ENCODE measurements at places on chromosomes 11 and 22.

DNA sequence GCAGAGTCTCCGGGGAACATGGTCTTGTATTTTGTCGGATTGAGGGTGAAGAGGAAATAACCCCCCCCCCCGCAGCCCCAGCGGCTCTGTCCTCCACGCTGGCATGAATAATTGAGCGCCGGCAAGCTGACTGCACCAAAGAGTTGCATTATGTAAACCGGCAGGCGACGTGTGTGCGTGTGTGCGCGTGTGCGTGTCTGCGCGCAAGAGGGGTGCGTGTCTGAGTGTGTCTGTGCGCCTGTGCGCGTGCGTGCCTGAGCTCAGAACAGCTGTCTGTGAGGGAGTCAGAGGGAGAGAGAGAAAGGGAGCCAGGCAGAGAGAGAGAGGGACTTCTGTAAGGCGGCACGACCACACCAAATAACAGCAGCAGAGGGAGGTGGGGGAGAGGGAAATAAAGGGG lies 94.4 kb downstream of the SCN3B start:
- DNase-seq, result peak; percentile 59

- DNase-seq, result no peak
Observed at GRCh38 chr11:10599388-10600175, 31.1 kb upstream of the LYVE1 start.

DNA sequence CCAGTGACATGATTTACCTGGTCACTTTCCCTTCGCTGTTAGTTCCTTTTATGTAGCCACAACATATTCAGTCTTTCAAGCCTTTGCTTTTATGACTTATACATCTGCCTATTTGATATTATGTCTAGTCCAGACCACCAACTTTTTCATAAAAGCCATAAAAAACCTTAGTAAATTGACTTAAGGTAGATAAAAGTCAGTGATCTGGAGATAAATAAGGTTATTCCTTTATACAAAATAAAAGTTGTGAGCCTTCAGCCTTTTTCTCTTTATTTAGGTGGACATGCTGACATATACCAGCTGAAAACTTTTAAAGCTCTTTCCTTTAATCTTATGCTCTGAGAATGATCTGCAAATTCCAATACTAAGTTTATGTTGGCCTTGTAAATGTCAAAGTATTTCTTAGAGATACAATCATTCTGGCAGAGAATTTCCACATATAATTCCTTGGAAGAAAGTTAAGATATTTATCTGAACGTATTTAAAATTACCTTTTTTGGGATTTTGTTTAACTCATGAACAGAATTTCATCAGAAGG lies 690.4 kb upstream of the CHORDC1 start:
- DNase-seq, result no peak

- no peak for DNase-seq
Observed at GRCh38 chr22:39212721-39213376, 31.9 kb downstream of the PDGFB start.

GRCh38 chr11:102330231-102330630 lies 12.9 kb downstream of the BIRC3 start:
- DNase-seq, result no peak

DNA sequence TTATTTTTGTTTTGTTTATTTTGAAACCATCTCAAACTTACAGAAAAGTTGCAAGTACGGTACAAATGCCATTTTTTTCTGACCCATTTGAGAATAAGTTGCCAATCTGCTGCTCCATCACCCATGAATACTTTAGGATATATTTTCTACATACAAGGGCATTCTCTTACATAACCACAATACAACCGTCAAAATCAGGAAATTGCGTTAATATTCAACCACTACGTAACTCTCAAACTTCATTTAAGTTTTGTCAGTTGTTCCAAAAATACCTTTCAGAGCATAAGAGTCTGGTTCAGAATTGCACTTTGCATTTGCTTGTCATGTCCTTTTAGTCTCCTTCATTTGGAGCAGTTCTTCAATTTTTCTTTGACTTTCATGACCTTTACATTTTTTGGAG lies 194.3 kb upstream of the BDNF start:
- no peak for DNase-seq

DNA sequence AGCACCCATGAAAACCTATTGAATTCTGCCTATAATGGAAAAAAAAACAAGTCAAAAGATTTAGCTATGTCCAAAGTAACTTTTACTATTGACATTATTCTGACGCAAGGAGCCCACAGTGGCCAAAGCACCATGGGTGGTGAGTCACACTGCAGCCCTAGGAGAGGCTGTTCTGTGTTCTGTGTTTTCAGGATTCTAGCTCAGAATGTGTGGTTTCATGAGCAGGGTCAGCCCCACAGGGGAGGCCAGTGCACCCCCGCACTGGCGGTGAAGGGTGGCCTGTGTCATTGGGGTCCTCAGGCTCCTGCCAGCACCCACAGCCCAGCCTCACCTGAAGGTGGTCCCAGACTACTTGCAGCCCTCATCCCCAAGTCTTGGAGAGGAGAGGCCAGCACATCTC lies 112.2 kb downstream of the BRD1 start:
- DNase-seq, result no peak

GRCh38 chr11:112279901-112280267 lies 19.2 kb upstream of the PLET1 start:
- DNase-seq, result peak; percentile 83

DNA sequence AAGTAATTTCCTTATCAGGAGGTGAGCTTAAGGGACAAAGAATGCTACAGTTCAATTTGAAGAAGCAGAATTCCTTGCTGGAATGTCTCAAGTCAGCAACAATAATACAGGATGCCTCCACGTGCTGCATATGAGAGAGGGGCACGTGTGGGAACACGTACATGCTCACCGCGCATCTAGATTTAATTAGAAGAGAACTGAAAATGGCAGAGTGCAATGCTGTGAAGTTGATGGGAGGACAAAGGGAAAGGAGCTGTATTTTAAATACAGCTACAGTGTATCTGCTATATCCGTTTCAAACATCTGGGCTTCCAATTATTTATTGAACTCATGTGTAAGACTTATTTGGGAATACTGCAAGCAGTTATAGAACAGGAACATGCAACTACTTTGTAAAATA lies 328.7 kb downstream of the SOX6 start:
- DNase-seq, result no peak
